ENCODE measurements at places on chromosomes 2 and 18.

DNA sequence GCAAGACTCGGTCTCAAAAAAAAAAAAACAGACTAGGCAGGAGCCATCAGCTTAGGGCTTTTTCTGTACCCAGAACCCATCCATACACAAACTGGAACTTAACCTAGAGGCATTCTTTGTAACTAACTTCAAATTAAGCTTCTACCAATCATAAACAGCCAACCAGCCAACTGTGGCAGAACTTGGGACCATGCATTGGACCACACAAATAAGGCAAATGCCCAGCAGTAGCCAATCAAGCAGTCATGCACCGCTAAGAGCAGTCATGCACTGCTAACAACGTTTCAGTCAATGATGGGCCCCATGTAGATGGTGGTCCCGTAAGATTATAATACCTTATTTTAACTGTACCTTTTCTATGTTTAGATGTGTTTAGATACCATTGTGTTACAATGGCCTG lies 22.7 kb downstream of the TUBB6 start:
- no peak for DNase-seq

DNA sequence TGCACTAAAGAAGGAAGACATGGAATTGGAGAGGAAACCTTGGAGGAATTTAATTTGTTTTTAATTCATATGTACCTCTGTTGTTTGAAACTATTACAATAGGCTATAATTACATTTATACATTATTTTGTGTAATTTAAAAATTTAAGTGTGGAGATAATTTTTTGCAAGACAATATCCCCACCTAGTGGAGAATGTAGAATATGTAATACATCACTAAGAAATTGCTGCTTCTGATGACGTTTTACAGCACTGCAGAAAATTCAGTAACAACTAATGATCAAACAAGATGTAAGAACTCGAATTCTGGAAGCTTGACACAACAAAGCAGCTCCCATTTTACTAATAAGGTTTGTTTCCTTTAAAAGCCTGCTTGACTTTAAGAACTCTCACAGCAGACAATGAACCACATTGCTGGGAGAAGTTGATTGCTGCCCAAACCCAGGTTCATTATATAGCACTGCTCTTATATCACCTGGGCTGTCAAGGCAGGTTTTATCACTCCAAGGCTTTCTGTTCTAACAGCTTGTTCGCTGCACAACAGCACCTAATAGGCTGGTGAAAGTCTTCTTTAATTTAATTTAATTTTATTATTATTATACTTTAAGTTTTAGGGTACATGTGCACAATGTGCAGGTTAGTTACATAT lies 53.4 kb downstream of the THADA start:
- no peak for DNase-seq

DNA sequence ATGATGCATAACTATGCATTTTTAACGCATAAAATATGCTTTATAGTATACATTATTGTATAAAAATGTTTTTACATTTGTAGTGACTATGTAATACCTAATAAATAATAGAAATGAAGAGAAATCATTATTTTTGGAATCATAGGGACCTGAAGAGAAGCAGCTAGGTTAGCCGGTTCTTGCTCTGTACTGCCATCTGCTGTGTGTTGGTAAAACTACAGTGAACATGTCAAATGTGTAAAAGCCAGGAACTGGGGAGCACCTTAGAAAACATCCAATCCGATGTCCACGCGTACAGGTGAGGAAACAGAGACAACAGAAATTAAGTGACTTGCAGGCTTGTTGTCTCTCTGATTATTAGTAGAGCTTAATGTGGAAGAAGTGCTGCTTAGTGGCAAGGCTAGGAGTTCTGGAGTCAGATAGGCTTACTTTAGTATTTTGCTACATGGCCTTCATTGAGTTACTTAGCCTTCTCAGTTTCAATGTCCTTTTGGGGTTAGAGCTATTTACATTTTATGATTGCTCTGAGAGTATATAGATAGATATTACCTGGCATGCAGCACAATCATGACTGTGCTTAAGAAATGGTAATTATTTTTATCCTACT lies 386.5 kb downstream of the DLGAP1 start:
- no peak for DNase-seq

GRCh38 chr2:108492364-108492763 lies 41.9 kb upstream of the LIMS1 start:
- no peak for DNase-seq

Measured in activated CD8-positive, alpha-beta memory T cell treated with anti-CD3 and anti-CD28 coated beads, Interleukin-2, amount 50 U/mL, for 4 hours (primary cell).